SK-N-SH (cell line): ENCODE measurements at places on chromosomes 6 and 20. TPM values are rescaled to one million over a fixed set of nuclear protein-coding genes. Genes with fewer than 3 reads are reported as not detected.
A peak's percentile ranks its signal among the peaks of the same experiment; 100 is the strongest.

The FOXF2 gene
- polyA plus RNA-seq, result not detected in 2 replicates

The GPLD1 gene
- 0.94 and 1.5 TPM in 2 replicates for polyA plus RNA-seq

The LPA gene
- polyA plus RNA-seq, result not detected in 2 replicates

DNA sequence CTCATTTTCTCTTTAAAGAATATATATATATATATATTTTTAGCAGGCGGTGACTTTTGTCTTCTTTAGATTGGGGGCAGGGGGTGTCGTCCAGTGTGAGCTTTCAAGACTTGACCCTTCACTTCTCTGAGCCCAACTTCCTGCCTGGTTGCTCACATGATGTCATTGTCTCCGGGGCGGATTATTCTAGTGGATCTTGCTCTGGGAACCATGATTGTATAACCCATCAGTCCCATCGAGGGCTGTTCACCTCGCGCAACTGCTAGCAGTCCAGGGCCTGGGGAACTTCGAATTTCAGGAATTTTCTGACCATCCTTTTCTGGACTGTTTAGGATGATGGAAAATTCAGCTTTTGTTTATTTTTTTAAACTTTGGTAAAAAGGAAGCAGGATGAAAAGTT, 1.0 kb downstream of the IGF2R start:
- peak; percentile 79 for DNase-seq

DNA sequence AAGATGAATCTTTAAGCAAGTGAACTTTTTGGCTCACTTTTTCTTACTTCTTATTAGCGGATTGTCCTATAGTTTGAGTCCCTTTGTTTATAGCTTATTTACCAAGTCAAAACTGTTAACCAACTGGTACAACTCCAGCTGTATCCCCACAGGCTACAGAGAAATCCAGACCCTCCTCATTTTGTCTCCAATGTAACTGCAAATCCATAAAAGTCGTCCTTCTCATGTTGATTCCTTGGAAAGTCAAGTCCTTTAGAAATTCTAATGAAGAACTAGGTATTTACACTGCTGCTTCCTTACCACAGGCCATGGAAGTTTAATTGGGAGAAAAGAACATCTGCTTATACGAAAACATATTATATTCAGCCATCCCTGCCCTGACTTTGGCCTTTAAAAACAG, 729.1 kb upstream of the NRSN1 start:
- DNase-seq, result no peak

- no peak for DNase-seq
Observed at GRCh38 chr6:41836022-41836659, 48.6 kb downstream of the TOMM6 start.

- DNase-seq, result no peak
Observed at GRCh38 chr6:24566020-24566767, 71.4 kb downstream of the ALDH5A1 start.
